ENCODE measurements at places on chromosomes 5 and 9.

DNA sequence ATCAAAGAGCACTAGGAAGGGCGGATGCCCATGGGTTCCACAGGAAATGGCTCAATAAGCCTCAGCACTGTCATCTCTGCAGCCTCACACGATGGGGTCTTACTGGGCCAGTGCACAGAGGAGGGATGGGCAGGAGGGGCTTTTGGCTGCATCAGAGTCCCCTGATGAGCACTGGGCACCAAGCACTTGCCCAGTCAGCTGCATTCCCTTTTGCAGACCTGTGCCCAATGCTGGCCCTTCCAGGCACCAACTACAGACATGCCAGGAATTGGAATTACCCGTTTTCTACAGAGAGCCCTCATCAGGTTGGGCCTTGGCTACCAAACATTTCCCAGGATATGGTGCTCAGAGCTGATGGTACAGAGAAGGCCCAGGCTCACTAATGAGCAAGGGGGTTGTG, 182.5 kb downstream of the HSPA4 start:
- no peak for DNase-seq

DNA sequence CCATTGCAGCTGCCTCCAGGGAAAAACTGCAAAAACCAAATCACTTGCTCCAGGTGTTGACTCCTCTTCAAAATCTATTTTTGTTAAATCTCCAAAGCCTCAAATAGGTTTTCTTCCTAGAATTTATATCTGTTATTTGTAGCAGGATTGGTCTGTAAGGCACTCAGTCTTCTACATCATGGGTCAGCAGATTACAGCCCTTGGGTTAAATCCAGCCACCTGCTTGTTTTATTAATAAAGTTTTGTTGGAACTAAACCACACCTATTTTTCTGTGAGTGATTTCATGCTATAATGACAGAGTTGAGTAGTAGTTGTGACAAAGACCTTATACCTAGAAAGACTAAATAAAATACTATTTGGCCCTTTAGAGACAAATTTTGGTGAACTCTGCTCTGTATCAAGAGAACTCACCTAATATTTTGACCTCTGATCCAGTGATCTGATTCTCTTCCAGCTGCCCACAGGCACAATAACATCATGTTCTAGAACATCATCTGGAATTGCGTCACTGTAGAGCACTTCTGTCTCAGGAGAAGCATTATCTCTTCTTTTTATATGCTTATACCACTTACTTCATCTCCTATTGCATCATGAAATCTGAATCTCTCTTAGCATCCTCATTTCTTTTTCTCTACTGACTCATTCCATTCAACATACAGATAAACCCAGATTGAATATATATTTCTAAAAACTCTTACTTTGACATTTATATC, 130.1 kb downstream of the RPS23 start:
- no peak for DNase-seq

GRCh38 chr5:178580271-178580955, 9.8 kb downstream of the COL23A1 start:
- no peak for DNase-seq

DNA sequence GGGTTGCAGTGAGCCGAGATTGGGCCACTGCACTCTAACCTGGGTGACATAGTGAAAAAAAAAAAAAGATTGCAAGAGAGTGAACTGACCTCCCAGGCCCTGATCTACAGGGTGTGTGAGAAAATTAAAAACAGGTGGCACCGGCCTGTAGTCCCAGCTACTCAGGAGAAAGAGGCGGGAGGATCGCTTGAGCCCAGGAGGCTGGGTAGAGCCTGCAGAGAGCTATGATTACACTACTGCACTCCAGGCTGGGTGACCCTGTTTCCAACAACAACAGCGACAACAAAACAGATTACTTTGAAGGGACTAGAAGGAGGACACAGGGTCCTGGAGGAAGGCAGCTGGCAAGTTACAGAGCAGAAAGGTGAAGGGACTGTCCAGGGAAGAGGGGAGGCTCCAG, 42.2 kb upstream of the FABP6 start:
- DNase-seq: no peak

- DNase-seq: no peak
These were observed 237.9 kb upstream of the CD180 start for GRCh38 chr5:67434466-67434865.

DNA sequence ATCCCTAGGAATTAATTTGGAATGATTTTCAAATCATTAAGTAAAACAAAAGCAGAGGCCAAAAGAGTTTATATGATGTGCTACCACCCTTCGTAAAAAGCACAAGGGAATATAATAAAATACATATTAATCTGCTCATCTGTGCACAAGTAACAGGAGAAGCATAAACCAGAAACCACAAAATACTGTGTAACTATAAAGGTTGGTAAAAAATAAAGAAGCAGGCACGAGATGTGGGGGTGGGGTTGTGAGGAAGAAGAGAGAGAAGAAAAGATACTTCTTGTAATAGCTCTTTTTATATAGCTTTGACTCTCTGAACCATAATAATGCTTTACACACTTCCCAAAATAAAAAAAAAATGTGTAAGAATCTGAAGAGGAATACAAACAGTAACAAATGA, 214.9 kb upstream of the EFNA5 start:
- DNase-seq: no peak

DNA sequence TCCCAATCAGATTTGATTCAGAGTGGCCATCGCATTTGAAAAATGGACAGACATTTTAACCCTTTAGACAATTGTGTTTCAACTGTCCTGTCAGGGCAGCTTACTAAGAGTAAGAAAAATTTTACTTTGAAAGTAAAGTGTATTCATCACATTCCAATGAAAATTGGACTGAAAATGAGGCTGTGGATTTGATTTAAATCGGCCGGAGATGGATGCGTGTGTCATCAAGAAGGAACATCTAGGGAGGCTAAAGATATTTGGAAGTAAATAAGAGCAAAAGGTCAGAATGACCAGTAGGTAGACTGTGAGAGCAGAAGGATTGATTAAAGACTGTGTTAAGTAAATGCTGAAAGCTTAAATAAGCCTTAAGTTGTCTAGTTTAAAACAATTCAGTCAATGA, 1.5 kb downstream of the ZCCHC7 start:
- no peak for DNase-seq

DNA sequence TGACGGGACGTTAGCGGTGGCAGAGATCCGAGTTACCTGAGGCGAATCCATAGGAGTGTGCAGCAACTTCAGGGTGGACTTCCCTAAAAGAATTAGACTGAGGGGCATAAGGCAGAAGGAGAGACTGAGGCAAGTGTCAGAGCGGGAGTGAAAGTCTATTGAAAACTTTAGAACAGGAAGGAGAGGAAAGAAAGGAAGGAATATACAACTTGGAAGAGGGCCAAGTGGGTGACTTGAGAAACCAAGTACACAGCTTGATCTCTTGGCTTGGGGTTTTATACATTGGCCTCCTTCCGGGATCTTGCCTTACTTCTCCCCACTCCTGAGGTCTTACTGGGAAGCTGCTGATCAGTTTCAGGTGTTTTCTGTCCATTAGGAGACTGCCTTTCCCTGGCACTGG, 84.9 kb downstream of the SNX18 start:
- DNase-seq: no peak

DNA sequence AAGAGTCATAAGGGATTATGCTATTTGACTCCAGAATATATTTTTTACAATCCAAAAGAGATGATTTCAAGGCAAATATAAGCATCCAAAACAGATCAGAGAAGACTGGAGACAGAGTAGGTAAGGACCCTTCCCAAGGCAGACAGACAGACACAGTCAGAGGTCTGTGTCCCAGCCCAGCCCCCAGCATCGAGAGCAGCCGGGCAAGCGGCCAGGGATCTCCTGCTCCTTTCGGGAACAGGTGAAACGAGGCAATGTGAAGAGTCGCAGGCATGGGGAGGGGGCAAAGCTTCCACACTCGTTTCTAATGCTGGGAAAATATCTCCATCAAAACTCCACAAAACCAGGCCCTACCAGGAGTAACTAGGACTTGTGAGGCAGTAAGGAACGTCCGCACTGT, 5.8 kb downstream of the PAEP start:
- DNase-seq: no peak

GRCh38 chr9:109166771-109167601, at the start of gene FRRS1L:
Gene FRRS1L (minus strand): TSS chr9:109167249. CDS start chr9:109167138, 111 bp downstream.
- no peak for DNase-seq

DNA sequence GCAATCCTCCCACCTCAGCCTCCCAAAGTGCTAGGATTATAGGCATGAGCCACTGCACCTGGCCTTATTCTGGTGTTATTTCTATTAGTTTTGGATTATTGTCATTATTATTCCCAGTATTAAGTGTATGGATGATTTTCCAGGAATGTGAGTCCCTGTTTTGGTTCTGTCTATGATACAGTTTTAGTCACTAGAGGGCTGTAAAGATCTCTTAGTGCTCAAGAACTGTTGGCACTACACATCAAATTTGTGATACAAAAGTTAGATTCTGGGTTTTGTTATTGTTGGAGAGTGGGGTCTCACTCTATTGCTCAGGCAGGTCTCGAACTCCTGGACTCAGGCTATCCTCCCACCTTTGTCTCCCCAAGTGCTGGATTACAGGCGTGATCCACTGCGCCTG, 12.1 kb downstream of the CCL28 start:
- no peak for DNase-seq

DNA sequence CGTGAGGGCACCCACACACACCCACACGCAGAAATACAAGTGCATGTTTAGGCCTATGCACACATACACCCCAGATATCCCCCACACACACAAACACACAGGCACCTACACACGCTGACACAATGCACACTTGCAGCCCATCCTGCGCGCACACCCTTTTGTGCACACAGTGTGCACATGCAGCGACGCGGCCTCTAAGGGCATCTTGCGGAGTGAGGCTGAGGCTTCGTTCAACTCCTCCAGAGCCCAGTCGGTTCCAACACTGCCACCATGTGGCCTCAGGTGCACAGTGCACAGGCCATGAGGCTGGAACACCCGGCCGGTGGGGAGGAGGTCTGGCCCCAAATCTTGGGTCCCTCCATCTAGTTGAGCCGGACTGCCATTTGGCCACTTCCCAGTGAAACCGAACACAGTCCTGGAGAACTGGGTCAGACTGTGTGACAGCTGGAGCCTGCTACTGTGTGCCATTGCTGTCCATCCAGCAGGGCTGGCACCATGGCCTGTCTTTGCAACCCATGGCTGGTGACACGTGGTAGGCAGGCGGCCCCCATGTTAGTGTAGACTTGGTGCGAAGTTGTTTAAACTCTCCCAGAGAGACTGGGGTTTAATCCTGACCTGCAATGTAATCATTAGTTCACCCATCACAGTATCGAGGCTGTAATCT, 97.7 kb upstream of the MVB12B start:
- peak; percentile 51 for DNase-seq

DNA sequence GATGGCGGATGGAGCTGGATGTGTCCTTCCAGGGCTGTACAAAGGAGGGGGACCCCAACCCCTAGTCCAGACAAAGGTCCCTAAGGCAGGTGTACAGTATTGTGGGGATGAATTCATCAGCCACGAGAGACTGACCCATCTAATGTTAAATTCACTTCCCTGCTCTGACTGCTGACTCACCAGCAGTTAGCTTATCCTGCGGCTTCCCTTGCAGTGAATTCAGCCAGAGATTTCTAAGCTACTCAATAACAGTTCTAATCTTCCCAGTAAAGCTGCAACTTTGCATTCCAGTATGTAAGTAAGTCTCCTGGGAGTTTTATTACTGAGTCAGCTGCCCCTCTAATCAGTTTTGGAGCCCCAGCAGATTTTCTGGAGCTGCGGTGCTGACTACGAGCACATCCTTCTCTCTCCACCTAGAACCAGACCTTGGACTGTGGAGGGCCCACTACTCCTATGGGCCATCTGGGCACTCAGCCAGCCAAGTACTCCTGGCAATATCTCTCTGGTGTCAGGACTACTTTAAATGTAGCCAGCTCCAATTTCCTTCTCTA, 16.1 kb downstream of the B4GALT1 start:
- no peak for DNase-seq

DNA sequence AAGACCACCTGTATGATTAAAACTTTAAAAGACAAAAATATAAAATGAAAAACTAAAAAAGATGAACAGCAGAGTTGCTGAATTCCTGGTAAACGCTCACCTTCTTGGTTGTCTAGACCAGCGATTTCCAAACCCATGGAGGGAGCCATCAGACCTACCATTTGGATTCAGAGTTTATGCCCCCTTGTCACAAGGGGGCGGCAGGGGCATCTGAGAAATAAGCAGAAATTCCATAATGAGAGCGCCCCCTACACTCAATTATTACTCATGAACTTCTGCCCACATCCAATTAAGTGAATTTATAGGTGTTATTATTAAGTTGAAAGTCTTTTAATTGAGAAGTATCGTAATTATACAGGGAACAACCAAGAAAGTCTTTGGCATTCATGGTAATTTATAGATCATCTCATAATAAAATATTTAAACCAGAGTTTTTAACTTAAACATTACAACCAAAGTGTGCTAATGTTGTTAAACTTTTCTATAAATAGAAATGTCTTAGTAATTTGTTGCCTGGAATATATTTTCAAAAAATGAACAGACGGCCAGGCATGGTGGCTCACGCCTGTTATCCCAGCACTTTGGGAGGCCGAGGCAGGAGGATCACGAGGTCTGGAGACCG, 35.2 kb upstream of the SPATA31C2 start:
- DNase-seq: peak; percentile 23

DNA sequence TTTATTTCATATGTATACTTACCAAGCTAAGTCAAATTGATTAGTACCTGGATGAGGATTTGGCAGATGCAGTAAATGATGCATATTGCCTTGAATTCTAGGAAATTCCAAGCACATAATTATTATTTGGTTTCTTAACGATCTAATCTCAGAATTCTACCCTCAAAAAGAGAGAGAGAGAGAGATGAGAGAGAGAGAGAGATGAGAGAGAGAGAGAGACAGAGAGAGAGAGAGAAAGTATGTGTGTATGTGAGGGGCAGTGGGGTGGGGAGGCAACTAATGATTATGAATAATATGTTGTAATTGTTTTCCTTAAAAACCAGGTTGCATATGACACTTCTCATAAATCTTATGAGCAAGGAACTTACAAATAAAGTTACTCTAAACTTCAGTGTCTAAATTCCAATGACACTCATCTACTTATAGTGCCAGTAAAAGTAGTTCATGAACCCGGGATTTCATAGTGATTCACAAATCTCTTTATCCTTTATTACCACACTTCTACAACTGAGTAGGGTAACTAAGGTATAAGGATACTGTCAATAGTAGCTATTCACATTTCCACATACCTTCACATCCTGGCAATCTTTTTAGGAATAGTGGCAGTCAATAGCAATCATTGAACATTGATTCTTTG, 60.5 kb upstream of the EDIL3 start:
- no peak for DNase-seq

- no peak for DNase-seq
These were observed 81.6 kb upstream of the BOD1 start for GRCh38 chr5:173697931-173698579.

GRCh38 chr5:90020575-90021538, 388.7 kb downstream of the CETN3 start:
- no peak for DNase-seq
